ENCODE measurements at places on chromosomes 12 and 14.

- no peak for DNase-seq
Measured at GRCh38 chr14:104370256-104370870, 209.2 kb upstream of the C14orf180 start.

DNA sequence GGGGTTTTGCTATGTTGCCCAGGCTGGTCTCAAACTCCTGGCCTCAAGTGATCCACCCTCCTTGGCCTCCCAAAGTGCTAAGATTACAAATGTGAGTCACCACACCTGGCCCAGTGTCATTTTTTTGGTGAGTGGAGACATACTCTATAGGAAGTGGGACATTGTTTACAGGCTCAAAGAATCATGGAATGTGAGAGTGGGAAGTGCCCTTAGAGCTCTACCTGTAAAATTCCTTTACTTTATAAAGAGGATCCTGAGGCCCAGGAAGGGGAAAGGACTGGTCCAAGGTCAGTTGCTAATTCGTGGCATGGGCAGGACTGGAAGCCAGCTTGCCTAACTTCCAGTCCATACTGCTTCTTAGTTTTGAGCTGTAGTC lies 8.7 kb upstream of the ADCK1 start:
- no peak for DNase-seq

DNA sequence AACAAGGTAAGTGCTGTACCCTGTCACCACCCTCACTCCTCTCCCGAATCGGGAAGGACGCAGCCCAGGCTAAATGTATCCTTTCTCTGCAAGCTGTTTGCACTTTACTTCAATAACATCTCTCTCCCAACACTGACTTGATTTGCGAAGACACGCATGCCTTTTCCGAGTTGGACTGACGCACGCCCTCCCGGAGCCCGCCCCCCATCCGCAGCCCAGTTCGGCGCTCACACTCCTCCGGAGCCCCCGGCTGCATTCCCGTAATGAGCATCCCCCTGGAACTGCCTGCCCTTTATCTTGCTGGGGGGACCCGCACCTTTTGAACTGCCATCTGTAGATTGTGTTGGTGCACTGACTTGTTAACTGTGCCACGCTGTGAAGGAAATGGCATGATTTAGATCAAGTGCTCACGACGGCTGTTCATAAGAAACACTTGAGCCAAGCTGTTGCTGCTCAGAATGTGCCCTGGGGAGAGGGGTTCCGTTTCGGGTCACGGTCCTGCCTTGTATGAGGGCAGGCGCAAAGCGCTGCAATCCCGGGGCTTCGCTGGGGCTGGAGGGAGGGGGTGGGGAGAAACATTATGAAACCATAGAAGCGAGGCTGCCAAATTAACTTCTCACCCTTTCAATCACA lies 176.6 kb upstream of the CDKN3 start:
- no peak for DNase-seq

DNA sequence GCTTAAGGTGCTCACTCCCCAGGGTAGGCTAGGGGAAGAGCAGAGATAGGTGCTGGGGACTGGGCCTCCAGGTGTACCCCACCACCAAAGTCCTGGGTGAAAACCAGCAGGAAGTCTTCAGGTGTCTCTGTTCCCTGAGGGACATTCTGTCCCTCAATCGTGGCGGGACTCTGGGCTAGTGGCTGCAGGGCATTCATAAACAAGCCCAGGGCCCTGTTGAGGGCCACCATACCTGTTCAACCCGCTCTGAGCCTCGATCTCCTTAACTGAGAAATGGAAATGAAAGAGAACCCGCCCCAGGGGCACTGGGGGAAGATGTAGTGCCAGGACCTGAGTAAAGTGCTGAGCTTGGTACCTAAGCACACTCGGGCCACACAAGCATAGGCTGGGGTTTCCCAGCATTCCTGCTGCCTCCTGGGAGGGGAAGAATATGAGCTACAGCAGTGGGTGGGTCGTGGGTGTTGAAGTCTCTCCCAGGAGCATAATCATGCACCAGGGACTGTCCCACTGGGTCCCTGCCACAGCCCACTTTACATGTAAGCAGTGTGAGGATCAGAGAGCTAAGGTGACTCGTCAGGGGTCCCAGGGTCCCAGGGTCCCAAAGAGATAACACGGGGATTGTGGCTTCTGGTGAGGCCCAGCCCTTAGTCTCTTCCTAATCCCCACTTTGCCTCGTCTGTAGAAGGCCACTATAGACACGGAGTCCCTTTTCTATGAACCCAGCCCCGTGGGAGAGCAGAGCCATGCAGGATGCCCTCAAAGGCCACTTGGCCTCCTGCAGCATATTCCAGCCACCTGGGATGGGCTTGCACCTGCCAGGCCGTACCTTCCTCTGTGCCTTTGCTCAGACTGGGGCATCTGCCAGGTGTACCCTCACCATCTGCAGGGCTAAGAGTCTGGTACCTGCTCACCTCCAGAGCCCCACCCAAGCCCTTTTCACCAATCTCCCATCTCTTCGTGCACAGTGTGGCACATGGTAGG lies 14.4 kb downstream of the FAM222A start:
- no peak for DNase-seq

DNA sequence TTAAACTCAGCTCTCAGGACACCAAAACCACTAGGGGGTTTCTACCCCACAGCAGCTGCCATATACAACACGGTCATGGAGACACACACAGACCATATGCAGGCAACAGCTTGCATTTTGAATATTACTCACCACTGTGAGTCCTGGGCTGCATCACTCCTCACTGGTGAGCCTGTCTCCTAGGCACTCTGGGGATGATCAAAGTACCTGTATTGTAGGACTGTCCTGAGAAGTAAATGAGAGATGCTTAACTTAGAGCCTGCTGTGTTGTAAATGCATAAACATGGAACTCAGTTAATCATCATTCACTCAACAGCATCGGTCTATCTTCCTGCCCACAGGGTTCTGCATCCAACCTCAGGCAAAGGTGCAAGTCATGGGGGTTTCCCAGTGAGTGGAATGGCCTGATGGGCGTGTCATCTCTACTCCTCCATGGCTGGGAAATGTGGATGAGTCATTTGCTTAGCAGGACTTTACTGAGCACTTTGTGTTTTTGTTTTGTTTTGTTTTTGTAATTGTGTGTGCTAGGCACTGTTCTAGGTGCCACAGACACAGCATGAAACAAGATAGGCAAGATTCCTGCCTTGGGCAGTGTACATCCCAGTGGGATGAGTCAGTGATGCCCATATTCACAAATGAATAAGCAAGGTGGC lies 1141.2 kb upstream of the TMEM132C start:
- DNase-seq, result no peak

DNA sequence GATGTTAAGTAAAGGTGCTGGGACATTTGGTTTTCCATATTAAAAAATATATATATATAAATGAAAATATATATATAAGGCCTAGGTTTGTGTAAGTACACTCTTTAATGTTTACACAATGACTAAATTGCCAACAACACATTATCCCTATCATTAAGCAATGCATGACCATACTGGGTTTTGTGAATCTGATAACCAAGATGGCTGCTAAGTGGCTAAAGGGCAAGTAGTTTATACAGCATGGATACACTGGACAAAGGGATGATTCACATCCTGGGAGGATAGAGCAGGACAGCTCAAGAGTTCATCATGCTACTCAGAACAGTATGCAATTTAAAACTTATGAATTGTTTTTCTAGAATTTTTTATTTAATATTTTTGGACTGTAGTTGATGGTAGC lies 89.3 kb downstream of the FIGNL2 start:
- no peak for DNase-seq

DNA sequence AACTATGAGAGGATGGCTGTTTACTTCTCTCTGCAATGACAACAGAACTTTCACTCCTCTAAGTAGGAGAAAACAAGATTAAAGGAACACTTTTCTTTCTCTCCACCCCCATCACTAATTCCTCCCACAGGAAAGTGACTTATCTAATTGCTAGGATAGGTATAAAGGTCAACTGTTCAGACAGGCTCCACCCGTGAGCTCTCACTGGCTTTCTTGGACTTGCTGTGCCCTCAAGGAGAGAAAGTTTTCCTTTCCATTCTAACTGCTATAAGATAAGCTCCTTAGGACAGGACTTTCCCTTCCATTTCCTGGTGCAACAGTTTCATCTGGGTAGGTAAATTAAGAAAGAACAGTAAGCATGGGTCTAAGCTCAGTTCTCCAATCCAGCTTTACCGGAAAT lies 4.8 kb downstream of the SLC41A2 start:
- no peak for DNase-seq

DNA sequence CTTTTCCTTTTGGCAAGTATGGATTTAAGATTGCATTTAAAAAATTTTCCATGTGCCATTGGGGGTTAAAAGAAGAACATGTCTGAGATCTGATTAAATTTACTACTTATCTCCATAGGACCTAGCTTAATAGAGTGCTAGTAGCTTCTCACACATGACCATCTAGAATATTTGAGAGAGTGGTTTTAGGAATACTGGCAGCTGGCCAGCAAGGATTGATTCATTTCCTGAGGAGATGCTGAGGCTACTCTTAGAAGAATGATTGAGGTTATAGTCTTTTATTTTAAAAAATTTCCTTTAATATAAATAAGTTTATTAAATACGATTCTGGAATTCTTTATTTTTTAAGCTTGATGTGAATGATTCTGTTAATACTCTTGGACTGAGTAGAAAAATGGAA lies 56.2 kb downstream of the MIPOL1 start:
- no peak for DNase-seq

GRCh38 chr14:99971941-99972747 lies 93.1 kb upstream of the EVL start:
- no peak for DNase-seq
